T-helper 1 cell (primary cell): ENCODE measurements at places on chromosomes 2 and 18.
A peak's percentile ranks its signal among the peaks of the same experiment; 100 is the strongest.

DNA sequence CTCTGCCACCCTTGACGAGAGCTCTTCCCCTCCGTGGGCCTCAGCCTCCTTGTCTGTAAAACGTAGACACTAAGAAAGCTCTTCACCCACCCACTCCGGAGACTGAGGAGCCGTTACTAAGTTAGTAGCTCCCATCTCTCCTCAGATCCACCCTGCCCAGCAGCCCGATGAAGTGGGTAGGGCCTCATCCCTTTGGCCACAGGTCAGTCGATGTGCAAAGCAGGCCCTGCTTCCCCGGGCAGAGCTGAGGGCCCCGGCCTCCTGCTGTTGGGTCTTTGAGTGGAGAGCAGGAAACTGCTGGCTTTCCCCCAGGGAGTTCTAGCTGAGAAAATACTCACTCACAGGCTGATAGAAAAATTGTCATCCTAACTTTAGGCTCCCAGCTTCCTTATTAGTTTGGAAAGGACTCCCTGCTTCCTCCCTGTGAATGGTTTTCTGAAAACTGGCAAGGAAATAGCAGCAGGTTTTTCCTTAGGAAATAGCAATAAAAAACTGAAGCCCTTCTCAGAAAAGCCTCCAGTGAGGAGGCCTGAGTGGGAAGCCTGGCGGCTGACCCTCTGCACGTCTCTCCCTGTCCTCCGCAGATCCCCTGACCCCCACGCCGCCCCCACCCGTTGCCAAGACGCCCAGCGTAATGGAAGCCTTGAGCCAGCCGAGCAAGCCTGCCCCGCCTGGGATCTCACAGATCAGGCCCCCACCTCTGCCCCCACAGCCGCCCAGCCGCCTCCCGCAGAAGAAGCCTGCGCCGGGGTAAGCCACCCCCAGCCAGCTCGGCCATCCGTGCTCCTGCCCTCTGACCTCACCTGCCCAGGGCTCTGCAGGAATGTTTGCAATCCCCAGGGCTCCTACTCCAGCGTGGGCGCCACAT is 30.2 kb downstream of the ITGB1BP1 start:
- no peak for DNase-seq

DNA sequence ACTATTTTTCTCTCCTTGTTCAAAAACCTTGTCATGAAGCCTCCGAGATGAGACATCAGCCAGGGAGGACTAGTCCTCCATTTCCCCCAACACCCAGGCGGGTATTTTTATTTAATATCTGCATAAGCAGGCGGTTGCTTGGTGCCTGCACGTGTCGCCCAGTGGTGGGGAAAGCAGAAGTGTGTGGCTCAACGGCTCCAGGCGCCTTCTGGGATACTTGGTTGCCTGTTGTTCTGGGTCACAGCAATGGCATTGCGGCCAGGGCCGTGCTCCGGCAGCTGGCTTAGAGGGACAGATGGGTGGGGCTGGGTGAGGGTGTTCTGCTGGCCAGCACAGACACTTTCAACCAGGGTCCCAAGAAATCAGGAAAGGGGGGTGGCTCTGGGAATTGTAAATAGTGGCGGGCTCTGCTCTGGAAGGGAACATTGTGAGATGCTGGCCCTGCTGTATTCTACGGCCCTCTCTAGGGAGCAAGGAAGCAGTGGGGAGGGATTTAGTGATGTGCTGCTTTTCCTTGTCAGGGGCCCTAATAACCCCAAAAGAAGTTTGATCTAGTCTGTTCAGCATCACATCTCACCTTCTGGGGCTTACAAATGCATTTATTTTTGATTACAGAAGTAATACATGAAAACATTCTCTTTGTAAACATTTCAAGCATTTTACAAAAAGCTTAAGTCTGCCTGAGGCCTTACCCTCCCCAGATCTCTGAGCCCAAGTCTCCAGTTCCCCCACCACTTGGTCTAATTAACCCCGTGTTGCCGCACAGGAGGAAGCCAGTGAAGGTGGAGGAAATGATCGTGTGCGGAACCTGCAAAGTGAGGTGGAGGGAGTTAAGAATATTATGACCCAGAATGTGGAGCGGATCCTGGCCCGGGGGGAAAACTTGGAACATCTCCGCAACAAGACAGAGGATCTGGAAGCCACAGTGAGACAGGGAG is 1.1 kb downstream of the VAMP8 start:
- DNase-seq, result no peak

DNA sequence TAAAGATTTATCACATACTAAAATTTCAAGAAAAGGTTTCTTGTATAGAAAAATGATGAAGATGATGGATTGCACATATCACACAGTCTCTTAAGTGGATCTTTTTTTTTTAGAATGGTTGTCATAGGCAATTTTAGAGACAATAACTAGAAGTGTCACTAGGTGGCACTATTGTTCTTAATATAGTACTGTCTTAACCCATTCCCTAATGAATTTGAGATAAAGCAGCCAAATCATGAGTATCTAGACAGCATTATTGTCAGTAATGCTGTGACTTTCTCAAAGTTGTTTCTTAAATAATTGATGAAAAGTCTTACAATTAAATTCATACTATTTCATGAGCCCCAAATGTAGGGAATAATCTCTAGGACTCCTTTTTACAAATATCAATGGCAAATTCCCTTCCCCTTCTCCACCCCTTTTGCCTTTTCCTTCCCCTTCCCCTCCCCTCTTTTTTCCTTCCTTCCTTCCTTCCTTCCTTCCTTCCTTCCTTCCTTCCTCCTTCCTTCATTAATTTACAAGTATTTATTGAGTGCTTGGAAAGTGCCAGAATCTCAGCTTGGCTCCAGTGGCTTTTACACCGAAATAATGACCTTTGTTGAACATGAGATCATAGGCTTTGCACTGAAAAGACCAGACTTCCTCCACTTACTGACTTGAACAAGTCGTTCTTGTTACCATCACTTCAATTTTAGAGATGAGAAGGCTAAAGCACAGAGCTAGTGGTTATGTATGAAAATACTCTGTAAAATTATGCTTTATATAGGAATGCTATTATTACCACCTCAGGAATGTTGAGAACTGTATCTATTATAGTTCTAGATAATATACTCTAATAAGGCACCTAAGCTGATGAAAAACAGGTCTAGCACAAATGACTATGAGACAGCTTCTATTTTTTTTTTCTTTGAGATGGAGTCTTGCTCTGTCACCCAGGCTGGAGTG is 19.8 kb downstream of the MYL12B start:
- DNase-seq, result peak; percentile 73

DNA sequence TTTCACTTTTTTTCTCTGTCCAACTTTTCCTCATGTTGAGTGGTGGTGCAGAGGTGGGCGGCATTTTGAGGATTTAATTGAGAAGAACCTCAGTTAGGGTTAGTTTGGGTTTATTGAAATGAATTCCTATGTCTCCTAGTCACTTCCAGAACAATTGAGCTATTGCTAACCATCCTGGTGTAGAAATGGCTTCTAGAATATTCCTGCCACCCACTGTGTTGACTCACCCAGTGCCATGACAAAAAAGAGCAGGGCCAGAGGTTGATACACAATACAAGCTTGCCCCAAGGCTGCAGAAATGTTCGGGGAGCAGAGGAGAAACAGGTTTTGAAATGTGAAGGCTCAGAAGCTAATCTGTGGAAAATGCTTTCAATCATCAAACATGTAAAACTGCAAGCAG is 167.1 kb upstream of the TRIB2 start:
- no peak for DNase-seq

GRCh38 chr2:118530976-118531375 is 316.5 kb downstream of the EN1 start:
- no peak for DNase-seq

- no peak for DNase-seq
These were observed 111.3 kb upstream of the MCFD2 start for GRCh38 chr2:47026748-47027534.

GRCh38 chr2:33366473-33366872 is 110.0 kb upstream of the RASGRP3 start:
- DNase-seq, result no peak

- DNase-seq, result no peak
These were observed 90.2 kb upstream of the TWSG1 start for GRCh38 chr18:9244376-9244775.

DNA sequence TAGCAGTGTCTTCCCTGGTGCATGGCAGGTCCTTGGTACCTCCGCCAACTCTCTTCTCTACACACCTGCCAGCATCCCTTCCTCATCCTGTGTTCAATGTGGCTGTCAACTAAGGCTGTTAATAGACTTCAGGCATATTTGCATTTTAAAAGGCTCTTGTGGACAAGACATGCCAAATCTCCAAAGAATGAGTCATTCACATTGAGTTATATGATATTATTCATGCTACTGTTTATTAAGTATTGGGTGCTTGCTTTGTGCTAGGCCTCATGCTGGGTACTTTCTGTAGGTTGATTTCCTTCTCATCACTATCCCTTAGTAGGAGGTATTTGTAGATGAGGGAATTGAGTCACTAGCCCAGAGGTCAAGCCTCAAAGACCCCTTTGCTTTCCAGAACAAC is 5.2 kb downstream of the MYO1B start:
- no peak for DNase-seq

GRCh38 chr2:189022492-189022891 is 48.3 kb downstream of the COL3A1 start:
- DNase-seq, result no peak

DNA sequence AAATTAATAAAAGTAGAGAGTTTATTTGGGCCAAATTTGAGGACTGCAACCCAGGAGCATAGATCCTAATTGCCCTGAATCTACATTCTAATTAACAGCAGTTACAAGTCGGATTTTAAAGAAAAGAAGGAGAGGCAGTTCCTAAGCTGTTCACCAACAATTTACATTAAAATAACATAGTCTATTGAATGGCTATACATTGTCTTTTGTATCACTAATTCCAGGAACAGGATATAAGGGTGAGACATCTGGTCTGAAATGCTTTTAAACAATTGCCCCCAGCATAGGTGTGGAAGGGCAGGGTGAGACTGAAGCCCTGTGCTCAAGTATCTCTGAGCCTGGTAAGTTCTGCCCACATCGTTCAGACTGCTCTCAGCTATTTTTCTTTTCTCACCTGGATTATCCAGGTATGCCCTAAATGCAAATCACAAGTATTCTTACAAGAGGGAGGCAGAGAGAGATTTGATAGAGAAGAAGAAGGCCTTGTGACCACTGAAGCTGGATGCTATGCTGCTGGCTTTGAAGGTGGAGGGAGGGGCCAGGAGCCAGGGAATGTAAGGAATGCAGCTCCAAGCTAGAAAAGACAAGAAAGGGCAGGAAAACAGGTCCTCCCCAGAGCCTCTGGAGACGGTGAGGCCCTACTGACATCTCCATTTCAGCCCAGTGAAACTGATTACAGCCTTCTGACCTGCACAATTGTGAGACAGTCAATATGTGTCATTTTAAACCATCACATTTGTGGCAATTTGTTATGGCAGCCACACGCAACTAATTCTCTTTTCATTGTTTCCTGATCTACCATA is 189.4 kb upstream of the ARL4C start:
- no peak for DNase-seq

DNA sequence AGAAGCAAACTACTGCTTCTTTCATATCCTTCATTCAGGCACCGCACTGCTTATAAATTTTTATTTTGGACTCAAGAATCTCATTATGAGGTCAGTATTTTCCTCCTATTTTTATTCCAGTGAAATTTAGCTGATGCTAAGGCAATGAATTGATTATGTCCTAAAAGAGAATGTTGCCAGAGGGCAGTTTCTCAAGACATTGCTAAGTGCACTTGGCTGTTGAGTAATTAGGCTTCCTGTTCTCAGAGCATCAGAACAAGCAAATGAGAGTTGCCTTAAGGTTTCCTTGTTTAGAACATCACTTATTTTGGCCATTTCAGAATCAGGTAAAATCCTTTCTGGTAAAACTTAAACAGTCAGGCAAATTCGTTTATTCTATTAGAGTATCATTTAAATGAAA is 548.6 kb upstream of the ZEB2 start:
- DNase-seq, result no peak

DNA sequence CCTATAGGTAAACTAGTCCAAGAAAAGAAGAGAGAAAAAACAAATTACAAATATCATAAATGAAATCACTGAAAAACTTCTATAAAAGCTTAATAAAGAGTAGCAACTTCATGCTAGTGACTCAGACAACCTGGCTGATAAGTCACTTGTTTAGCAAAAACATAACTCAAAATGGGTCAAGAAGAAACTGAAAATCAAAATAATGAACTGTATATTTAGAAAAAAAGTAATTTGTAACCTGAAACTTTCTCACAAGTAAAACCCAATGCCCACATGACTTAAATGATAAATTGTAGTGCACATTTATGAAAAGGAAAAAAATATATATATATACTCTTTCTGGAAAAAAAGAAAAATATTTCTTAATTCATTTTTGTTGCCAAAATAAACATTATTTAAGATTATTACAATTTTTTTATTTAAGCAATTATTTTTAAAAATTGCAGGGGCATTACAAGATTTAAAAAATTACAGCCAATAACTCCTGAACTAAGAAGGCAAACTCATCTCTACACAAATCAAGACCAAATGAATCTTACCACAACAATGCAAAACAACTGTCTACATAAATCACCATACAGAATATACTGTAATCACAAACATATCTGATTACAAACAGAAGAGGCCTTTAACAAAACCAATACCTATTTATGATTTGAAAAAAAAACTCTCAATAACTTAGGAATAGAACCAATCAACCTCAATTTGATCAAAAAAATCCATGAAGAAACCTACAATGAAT is 406.3 kb downstream of the CDH7 start:
- no peak for DNase-seq

- no peak for DNase-seq
These were observed 70.5 kb upstream of the TFCP2L1 start for GRCh38 chr2:121355488-121355887.

DNA sequence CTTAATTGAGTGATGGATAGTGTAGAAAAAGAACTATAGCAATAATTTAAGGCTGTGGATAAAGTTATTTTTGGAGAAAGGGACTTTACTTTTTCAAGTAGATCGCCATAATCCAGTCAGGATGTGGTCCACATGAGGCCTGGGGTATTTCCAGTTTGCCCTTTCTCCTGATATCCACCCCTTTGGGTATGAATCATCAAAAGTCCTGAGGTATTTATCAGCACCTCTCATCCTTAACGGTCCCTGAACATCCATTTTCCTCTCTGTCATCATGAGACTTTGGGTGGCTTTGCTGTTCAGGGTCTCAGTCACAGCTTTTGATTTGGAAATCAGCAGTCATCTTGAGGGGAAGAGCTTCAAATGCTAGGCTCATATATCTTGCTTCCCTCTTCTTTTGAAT is 39.3 kb upstream of the ELAC1 start:
- no peak for DNase-seq

DNA sequence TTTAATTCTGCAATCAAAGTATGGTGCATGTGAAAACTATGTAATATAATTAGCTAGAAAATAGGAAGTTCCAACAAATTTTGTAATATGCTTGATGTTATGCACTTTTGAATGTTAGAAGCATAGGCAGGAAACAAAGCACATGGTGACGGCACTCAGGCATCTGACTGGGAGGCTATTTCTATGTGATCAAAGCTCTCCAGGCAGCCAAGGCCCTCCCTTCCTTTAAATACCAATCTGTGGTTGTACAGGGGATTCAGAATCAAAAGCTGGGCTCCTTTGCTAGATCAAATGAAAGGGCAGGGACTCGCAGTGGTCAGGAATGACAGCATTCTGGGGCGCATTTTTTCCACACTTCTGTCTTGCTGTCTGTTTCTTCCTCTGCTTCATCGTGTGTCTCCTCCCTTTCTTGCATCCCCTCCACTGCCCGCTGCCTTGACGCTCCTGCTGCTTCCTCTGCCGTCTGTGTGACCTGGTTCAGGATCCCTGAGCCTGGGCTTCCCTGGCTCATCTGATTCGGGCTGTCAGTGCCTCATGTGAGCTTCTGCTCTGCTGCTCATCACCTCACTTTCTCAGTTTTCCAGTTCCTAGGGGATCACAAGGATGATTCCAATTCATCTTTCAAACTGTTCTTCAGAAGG is 30.9 kb downstream of the TMEM182 start:
- no peak for DNase-seq
